Nucleus accumbens (tissue), 56 donors: ENCODE measurements at places on chromosomes 1 and 21.

GRCh38 chr1:60133000-60133673, 59.6 kb upstream of the C1orf87 start:
- DNase-seq, result no peak

- no peak for DNase-seq
Measured at GRCh38 chr1:12669529-12670068, 25.7 kb downstream of the AADACL4 start.

GRCh38 chr21:41367301-41367944, 5.6 kb downstream of the MX2 start:
- DNase-seq, result no peak

GRCh38 chr1:1085911-1086841, 12.1 kb upstream of the RNF223 start:
- DNase-seq, result no peak

GRCh38 chr1:147723691-147724323, 36.6 kb downstream of the GJA5 start:
- no peak for DNase-seq

GRCh38 chr1:226401355-226402303, 6.3 kb downstream of the PARP1 start:
- no peak for DNase-seq
